ENCODE measurements at places on chromosomes 5 and 9.

DNA sequence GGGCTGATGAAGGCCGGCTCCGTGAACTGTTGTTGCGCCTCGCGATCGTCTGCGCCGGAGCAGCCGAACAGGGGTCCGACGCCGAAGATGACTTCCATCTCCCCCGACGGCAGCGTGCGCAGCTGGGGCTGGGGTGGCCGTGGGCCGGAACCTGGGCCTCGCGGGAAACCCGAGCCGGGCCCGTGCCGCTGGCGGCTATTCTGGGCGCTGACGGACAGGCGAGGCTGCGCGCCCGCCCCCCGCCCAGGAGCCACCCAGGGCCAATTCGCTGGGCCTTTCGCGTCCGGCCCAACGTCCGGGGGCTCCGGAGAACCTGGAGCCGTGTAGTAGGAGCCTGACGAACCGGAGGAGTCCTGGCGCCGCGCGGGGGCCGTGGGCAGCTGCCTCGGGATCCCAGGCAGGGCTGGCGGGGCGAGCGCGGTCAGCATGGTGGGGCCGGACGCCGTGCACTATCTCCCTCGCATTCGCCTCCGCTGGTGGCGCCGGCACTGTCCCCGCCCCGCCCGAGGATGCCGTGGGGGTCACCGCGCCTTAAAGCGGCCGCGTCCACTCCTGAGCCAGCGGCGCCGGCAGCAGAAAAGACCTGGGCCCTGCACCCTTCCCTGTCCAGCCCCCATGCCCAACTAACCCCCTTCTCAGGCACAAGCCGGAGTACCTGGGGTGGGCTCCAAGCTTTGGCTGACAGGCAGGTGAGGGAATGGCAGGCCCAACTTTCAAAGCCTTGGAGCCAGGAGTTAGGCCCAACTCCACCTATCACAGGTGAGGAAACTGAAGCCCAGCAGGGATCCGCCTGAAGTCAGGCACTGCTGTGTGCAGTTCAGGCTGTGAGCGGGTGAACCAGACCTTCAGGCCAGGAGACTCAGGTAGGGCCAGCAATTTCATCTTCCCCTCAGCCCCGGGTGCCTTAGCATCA is at the start of gene PROB1:
PROB1 (minus strand) TSS at position 451 of the 913 bp plus-strand sequence; CDS start at position 428, 23 bp downstream.
- DNase-seq = no peak

GRCh38 chr9:98805506-98806272 is 1.8 kb upstream of the GALNT12 start:
- no peak for DNase-seq

- no peak for DNase-seq
Observed at GRCh38 chr5:155290937-155291336, 277.4 kb downstream of the KIF4B start.

- DNase-seq = no peak
Observed at GRCh38 chr5:120446068-120446492, 18.0 kb upstream of the PRR16 start.

- DNase-seq = no peak
Observed at GRCh38 chr9:136013524-136014034, 52.4 kb upstream of the UBAC1 start.

DNA sequence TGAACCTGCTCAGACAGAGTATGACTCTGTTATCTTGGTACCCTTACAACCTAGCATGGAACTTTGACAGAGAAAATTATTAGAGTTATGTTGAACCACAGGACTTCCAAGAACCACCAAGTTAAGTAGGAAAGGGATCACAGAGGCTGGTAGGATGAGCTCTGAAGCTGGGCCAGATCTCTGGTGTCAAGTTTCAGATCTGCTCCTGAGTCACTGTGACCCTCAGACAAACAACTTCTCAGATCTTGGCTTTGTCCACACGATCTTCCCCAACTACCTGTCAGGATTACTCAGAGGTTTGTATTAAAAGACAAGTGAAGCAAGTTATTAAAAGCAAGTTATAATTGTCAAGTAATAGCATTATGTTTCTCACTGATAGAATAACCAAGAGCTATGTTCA is 189.0 kb downstream of the SEC61B start:
- DNase-seq = no peak

- no peak for DNase-seq
Observed at GRCh38 chr5:178672630-178673029, 45.8 kb upstream of the CLK4 start.

DNA sequence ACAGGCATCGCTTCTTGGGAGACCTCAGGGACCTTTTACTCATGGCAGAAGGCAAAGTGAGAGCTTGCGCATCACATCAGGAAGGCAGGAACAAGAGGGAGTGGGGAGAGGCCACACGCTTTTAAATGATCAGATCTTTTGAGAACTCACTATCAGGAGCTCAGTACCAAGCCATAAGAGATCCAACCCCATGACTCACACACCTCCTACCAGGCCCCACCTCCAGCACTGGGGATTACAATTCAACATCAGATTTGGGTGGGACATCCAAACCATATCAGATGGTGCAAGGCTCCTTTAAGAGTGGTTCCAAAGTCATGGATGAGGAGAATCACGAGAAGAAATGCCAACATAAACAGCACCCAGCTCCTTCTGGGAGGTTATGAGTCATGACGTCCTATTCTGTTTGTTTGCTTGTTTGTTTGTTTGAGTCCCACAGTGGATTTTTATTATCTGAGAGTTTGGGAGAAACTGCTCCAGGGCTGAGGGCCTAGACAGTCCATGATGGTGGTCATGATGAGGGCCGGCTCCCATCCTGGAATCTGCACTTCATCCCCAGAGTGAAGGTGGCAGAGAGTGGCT is 453.5 kb downstream of the GADD45G start:
- DNase-seq = no peak

DNA sequence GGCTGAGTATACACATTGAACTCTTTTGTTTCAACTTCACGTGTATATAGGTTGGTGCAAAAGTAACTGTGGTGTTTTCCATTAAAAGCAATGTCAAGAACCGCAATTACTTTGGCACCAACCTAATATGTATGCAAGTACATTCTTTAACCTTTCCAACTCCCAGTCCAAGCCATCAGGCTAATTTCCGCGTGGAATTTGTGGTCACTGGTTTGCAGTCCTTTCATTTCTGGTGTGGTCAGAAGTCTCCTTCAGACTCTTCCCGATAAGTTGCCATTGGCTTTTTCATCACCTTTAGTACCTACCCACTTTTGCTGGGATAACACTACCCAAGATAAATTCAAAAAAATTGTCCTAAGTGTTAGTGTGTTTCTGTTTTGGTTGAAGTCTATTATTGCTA is 84.0 kb downstream of the RGS3 start:
- no peak for DNase-seq

DNA sequence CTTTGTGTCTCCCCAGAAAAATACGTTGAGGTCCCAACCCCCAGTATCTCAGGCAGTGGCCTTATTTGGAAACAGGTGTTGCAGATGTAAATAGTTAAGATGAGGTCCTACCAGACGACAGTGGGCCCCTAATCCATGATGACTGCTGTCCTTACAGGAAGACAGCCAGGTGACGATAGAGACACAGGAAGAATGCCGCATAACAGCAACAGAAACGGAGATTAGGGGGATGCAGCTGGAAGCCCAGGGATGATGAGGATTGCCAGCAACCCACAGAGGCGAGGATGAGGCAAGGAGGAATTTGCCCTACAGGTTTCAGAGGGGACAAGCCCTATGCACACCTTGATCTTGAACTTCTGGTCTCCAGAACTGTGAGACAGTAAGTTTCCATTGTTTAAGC is 46.5 kb downstream of the ROPN1L start:
- DNase-seq = no peak

All from activated T-helper 2 cell treated with anti-CD3 and anti-CD28 coated beads, Interferon-gamma antibody, Interleukin-2, Interleukin-4, amounts not matched to agents 10 μg/mL and 5 μg/mL and 100 μg/mL, durations not matched to agents 14 hours and 24 hours and 36 hours (primary cell).